ENCODE measurements at places on chromosomes 5 and 9. TPM values are rescaled to one million over a fixed set of nuclear protein-coding genes. Genes with fewer than 3 reads are reported as not detected.
A peak's percentile ranks its signal among the peaks of the same experiment; 100 is the strongest.

C9orf50 gene
- not detected for total RNA-seq

CCDC69 gene
- total RNA-seq: 53.1 TPM

ABO gene
- total RNA-seq: not detected

PDE6A gene
- total RNA-seq: 0.05 TPM

CER1 gene
- total RNA-seq: not detected

CDH9 gene
- not detected for total RNA-seq

DNA sequence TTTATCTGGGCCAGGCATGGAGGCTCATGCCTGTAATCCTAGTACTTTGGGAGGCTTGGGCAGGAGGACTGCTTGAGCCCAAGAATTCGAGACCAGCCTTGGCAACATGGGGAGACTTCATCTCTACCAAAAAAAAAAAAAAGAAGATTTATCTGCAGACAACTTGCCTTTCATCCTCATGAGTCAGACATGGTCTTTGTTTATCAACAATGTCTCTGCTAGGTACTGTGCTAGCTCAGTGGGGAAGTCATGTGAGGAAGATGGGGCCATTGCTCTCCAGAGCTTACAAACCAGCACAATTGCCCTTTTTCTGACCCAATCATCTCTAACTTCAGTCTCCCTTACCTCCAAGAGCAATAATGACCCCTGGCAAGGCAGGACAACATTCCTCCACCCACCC lies 1.6 kb downstream of the URM1 start:
- H3K4me3 ChIP-seq: peak overlapping the region; percentile 92
- H3K4me1 ChIP-seq: peaks cover 30% of the 10 kb centered on the region
- H3K27me3 ChIP-seq: no peaks in the 10 kb centered on the region
- peak overlapping the region; percentile 67 for H3K27ac ChIP-seq

GRCh38 chr5:124960266-124960665 lies 213.8 kb upstream of the ZNF608 start:
- no peaks in the 10 kb centered on the region for H3K27me3 ChIP-seq
- no peak for DNase-seq
- H3K27ac ChIP-seq: no peak overlapping the region
- no peaks in the 10 kb centered on the region for H3K4me1 ChIP-seq

- no peaks in the 10 kb centered on the region for H3K36me3 ChIP-seq
- H3K4me3 ChIP-seq: no peak overlapping the region
- no peak for DNase-seq
- H3K27ac ChIP-seq: no peak overlapping the region
- H3K4me1 ChIP-seq: no peaks in the 10 kb centered on the region
Measured at GRCh38 chr5:160342413-160342941, 27.9 kb downstream of the C1QTNF2 start.

DNA sequence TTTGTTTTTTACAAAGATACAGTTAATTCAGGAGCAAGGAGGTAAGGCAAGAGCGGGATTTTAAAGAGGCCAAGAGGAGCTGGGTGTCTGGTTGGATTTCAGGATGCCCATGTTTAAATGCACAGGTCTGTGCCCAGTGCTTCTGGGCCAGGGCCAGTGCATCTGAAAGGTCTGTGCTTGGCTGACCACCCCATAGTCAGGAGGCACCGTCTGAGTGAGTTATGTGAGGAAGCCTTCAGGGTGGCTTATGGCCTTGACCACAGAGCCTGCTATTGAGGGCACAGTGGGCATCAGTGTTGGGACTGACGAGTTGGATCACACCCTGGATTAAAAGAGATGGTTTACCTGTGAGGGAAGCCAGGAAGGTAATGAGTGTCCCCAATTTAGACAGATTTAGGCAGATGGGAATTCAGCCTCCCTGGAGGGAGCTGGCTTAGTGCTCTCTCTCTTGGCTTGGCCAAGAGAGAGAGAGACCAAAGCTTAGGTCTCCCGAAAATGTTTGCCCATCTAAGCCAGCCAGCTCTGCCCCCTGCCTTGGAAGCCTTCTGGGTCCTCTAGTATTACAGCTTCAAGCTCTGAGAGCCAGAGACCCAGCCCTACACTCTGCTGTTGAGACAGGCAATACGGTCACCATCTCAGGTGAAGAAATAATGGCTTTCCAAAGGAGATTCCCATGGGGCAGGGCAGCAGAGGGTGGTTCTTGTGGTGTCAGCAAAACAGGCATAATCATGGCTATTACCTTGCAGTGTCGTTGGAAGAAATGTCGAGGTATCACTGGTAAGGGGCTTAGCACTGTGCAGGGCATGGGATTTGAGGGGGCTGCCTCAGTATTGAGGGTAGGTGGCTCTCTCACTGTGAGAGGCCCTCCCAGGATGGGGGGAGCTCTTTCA lies 68.6 kb downstream of the RGS3 start:
- H3K27ac ChIP-seq: no peak overlapping the region
- no peak for DNase-seq
- peaks cover 6% of the 10 kb centered on the region for H3K36me3 ChIP-seq
- H3K4me3 ChIP-seq: no peak overlapping the region

- H3K4me1 ChIP-seq: no peaks in the 10 kb centered on the region
- no peak overlapping the region for H3K4me3 ChIP-seq
- no peaks in the 10 kb centered on the region for H3K36me3 ChIP-seq
- H3K27ac ChIP-seq: no peak overlapping the region
Measured at GRCh38 chr9:124320062-124320973, 62.6 kb downstream of the NEK6 start.

- no peak for DNase-seq
- no peaks in the 10 kb centered on the region for H3K36me3 ChIP-seq
- H3K27ac ChIP-seq: no peak overlapping the region
Measured at GRCh38 chr5:8949908-8950307, 596.0 kb downstream of the SEMA5A start.

GRCh38 chr5:964821-965220 lies 43.8 kb upstream of the NKD2 start:
- H3K27ac ChIP-seq: peak overlapping the region; percentile 4
- DNase-seq: no peak
- peaks cover 3% of the 10 kb centered on the region for H3K36me3 ChIP-seq
- H3K4me1 ChIP-seq: peaks cover 57% of the 10 kb centered on the region

DNA sequence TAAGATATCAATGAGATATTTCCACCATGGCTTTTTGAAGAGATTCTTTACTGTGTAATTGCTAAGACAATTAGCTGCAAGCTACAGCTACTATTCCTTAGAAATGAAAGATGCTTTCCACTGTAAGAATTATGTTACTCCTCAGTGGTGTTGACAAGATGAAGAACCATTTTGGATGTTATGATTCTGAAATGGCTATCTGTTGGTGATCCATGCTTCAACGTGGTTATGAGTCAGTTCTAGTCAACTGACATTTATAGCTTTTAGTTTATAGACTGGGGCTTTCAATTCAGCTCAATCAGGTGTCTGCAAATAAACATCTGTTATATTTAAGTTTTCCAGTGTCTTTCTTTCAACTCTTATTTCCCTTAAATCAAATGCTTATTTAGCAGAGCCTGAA lies 93.7 kb downstream of the SGCD start:
- no peak overlapping the region for H3K27ac ChIP-seq
- no peak overlapping the region for H3K4me3 ChIP-seq
- DNase-seq: no peak
- no peaks in the 10 kb centered on the region for H3K4me1 ChIP-seq
- no peaks in the 10 kb centered on the region for H3K36me3 ChIP-seq

- no peaks in the 10 kb centered on the region for H3K36me3 ChIP-seq
- no peak for DNase-seq
- H3K27me3 ChIP-seq: peaks cover 22% of the 10 kb centered on the region
- peak overlapping the region; percentile 84 for H3K27ac ChIP-seq
- H3K4me3 ChIP-seq: peak overlapping the region; percentile 59
- H3K4me1 ChIP-seq: peaks cover 24% of the 10 kb centered on the region
Measured at GRCh38 chr5:122755783-122756182, 19.1 kb upstream of the SNX2 start.

GRCh38 chr5:127206320-127207113 lies 84.1 kb upstream of the MEGF10 start:
- H3K4me3 ChIP-seq: no peak overlapping the region
- no peak overlapping the region for H3K27ac ChIP-seq
- no peaks in the 10 kb centered on the region for H3K27me3 ChIP-seq
- H3K4me1 ChIP-seq: no peaks in the 10 kb centered on the region
- DNase-seq: no peak
- no peaks in the 10 kb centered on the region for H3K36me3 ChIP-seq

DNA sequence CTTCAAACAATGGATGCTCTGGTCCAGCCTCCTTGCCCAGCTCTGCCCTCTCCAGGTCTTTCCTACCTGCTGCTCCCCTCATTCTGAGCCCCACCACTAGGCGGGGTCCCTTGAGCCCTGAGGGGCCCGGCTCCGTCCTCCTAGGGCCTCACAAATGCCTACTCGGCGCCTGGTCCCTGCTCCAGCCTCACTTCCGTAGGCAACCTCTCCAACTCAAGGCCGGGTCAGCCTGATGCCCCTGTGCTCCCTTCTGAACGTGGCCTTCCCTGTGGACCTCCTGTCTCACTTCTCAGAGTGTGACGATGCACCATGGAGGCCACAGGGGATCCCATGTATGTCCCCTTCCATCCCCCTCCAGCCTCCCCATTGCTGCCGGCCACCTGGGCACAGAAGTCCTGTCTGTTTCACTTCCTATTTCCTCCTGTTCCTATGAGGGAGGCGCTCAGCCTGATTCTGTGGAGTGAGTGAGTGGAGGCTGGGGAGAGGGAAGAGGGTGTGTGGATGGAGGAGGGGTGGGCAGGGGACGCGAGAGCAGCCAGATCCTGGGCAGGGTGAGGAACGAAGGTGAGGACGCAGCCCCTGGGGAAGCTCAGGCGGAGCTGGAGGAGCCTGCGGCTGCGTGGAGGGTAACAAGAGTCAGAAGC lies 127.2 kb upstream of the FAM120A start:
- H3K4me1 ChIP-seq: no peaks in the 10 kb centered on the region
- peaks cover 11% of the 10 kb centered on the region for H3K27me3 ChIP-seq
- H3K4me3 ChIP-seq: no peak overlapping the region

DNA sequence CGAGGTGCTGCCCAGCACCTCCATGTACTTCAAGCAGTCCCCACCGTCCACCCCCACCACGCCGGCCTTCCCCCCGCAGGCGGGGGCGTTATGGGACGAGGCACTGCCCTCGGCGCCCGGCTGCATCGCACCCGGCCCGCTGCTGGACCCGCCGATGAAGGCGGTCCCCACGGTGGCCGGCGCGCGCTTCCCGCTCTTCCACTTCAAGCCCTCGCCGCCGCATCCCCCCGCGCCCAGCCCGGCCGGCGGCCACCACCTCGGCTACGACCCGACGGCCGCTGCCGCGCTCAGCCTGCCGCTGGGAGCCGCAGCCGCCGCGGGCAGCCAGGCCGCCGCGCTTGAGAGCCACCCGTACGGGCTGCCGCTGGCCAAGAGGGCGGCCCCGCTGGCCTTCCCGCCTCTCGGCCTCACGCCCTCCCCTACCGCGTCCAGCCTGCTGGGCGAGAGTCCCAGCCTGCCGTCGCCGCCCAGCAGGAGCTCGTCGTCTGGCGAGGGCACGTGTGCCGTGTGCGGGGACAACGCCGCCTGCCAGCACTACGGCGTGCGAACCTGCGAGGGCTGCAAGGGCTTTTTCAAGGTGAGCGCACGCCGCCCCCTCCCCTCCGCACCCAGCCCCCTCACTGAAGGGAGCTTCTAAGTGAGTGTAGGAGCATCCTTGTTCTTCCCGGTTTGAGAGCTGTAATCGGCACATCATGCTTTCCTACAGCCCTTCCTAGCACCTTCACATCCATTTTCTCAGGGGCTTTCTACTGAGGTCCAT lies 6.9 kb downstream of the NR4A3 start:
- no peak for DNase-seq
- no peak overlapping the region for H3K27ac ChIP-seq
- H3K27me3 ChIP-seq: peaks cover 33% of the 10 kb centered on the region
- H3K4me3 ChIP-seq: peak overlapping the region; percentile 59

DNA sequence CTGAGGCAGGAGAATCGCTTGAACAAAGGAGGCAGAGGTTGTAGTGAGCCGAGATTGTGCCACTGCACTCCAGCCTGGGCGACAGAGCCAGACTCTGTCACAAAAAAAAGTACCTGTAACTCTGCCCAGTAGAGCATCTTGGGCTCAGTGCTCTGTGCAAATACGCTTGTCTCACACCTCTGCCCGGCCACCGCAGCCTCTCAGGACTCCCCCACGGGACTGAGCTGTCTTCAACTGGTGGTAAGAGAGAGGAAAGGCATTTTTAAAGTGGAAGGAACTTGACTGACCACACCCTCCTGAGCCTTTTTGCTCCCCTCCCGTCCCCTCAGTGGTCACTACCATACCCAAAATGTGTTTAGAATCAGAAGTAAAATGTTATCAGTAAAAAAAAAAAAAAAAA lies 174.3 kb upstream of the PIK3R1 start:
- no peaks in the 10 kb centered on the region for H3K36me3 ChIP-seq
- H3K27me3 ChIP-seq: no peaks in the 10 kb centered on the region

DNA sequence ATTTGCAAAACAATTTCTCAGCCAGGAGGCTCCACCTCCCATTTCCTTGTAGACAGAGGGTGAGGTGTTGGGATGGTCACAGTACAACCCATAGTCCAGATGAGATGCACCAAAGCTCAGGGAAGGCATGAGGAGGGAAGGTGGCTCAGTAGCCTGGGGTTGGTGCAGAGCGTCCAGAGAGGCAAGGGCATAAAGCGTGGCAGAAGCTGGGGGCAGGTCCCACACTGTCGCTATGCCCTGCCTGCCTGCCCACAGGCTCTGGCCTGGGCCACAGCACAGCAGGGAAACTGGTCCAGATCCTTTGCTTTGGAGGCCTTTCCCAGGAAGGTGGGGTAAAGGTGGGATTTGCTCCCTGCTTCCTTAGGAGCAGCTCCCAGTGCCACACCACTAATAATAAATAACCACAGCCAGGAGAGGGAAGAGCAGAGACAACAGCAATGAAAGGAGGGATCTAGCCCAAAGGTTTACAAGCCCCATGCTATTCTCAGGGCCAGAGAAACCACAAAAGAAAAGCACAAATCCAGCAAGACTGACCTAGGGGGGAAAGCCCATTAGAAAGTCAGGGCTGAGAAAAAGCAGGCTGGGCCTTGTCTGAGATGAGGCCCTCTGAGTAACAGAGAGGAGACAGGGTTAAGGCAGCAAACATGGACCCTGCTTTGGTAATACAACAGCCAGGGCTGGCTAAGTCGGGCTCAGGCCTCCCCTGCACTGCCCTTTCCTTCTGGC lies 27.2 kb downstream of the PCDHGC5 start:
- H3K4me3 ChIP-seq: no peak overlapping the region
- H3K4me1 ChIP-seq: peaks cover 57% of the 10 kb centered on the region

GRCh38 chr5:57738301-57738700 lies 255.7 kb upstream of the ACTBL2 start:
- no peaks in the 10 kb centered on the region for H3K4me1 ChIP-seq
- DNase-seq: no peak
- H3K27ac ChIP-seq: no peak overlapping the region
- no peak overlapping the region for H3K4me3 ChIP-seq
- H3K36me3 ChIP-seq: no peaks in the 10 kb centered on the region

Data from activated T-cell treated with anti-CD3 and anti-CD28 coated beads, Interleukin-2, amount 50 U/mL, for 72 hours (primary cell).